ENCODE measurements at places on chromosomes 2 and 18. TPM values are rescaled to one million over a fixed set of nuclear protein-coding genes. Genes with fewer than 3 reads are reported as not detected.

DNA sequence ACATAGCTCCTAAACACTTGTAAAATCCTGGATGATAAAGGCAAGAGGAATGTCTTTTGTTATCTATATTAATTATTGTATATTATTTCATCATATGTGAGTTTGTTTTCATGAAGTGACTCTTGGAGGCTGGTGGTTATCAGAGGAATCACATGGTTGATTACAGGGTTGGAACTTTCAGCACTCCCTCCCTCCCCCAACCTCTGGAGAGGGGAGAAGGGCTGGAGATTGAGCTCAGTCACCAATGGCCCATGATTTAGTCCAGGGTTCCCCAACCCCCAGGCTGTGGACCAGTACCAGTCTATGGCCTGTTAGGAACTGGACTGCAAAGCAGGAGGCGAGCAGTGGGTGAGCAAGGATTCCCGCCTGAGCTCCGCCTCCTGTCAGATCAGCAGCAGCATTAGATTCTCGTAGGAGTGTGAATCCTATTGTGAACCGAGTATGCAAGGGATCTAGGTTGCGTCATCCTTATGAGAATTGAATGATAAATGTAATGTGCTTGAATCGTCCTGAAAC is 37.7 kb downstream of the FBXO48 start:
- DNase-seq: no peak

GRCh38 chr2:47810850-47811249 is 27.9 kb downstream of the MSH6 start:
- no peak for DNase-seq

DNA sequence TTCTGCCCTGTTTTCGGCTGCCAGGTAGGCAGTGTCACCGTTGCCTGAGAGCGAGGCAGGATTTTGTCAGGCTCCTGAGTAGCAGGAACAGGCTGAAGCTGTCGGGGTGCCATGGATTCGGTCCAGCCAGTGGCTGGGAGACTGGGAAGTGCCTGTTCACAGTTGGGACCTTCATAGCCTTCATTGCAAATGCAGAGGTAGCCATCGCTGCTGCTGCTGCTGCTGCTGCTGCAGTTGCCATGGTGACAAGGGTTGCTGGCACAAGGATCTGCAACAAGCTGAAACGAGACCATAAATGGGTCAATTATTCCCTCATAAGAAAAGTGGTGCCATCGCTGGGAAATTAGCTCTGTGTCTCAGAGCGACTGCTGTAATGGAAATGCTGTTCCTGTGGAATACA is 122.7 kb downstream of the DNER start:
- no peak for DNase-seq

- DNase-seq: no peak
Measured at GRCh38 chr2:241194811-241195210, 6.3 kb downstream of the ANO7 start.

GRCh38 chr18:62521593-62521992 is 1.2 kb upstream of the ZCCHC2 start:
- no peak for DNase-seq

GRCh38 chr18:39057423-39058064 is 1491.9 kb upstream of the CELF4 start:
- no peak for DNase-seq

- no peak for DNase-seq
Measured at GRCh38 chr18:41449612-41450011, 505.4 kb upstream of the PIK3C3 start.

DNA sequence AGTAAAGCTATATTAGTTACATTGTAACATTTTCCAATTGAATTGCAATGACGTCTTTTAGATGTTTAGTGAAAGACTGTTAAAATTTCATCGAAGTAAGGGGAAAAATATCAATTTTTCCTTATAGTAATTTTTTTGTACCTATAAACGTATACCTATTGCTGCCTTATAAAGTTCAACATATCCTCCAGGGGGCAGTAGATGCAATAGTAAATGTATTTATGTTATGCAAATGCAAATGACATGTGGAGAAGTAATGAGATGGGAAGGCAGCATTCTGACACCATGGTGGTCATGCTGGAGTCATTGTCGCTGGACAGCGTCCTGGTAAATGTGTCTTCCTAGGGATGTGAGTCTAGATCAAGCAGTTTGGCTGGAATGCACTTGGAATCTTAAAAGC is 38.7 kb downstream of the MSTN start:
- no peak for DNase-seq

DNA sequence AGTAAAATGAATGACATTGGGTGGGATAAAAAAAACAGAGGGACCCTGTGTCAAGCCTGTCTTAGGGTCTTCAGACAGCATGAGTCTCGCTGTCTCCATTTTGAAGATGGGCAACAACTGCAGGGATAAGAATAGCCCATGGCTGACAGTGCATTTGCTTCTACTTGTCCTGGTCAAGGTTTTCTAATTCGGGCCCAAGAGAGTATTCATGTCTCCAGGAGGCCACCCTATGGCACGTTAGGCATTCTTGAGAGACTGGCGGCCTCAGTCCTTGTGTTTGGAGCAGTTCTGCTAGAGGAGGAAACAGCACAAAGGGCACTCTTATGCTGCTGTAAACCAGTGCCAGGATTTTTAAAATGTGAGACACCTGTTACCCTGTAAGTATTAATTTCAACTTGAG is 9.5 kb upstream of the MYL1 start:
- DNase-seq: no peak

DNA sequence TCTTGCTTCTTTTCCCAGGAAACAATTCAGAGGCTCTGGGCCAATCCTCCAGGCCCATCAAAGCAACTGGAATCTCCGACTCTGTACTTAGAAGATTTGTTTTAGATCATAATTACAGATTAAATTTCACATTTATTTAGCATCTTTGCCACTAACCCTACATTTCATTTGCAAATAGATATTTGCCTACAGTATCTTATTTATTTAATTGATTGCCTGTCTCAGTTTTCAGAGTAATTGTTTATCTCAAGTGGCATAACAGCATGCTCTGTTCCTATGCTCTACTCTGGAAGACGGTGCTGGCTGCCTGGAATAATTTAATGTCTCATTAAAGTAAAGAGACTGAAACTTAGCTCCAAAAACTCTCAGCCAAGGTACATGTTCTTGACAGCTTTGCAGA is 213.4 kb downstream of the HNMT start:
- no peak for DNase-seq

DNA sequence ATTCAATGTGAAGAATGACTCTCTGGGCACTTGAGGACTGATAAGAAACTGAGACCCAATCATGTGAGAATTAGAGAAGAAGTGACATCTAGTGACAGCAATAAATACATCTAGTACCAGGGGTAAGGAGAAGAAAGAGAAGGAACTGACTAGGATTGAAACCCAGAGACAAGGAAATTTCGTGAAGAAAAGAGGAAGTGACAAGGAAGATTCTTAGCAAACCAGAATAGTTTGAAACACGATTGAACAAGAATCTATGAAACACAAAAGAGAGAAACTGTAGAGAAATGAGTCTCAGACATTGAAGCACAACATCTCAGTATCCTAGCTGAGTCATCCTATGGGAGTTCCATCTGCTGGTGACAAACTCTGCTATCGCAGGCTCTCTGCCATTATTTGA is 571.9 kb upstream of the PKDCC start:
- DNase-seq: no peak

DSG3 gene
- polyA plus RNA-seq: not detected

ALPI gene
- polyA plus RNA-seq: 0.06 TPM

ACADL gene
- 20.3 TPM for polyA plus RNA-seq

ADD2 gene
- polyA plus RNA-seq: 6.3 TPM

TFCP2L1 gene
- polyA plus RNA-seq: 65.9 TPM

FASTKD1 gene
- 32.0 TPM for polyA plus RNA-seq

CRYGC gene
- polyA plus RNA-seq: not detected

NGEF gene
- polyA plus RNA-seq: 2.1 TPM

CD8B2 gene
- polyA plus RNA-seq: 0.22 TPM

SOCS6 gene
- polyA plus RNA-seq: 28.9 TPM

MARCHF4 gene
- 0.22 TPM for polyA plus RNA-seq
